A549 treated with AZD2906 at 1 μM for 4 hours (cell line): ENCODE measurements at places on chromosomes 6 and 20. TPM values are rescaled to one million over a fixed set of nuclear protein-coding genes. Genes with fewer than 3 reads are reported as not detected.

Gene KIFC1
- 40.2 to 45.2 TPM (median 42.4 TPM) in 5 replicates for total RNA-seq

Gene BTN1A1
- not detected in 5 replicates for total RNA-seq

Gene BCAS1
- 0.37 to 0.66 TPM (median 0.49 TPM) in 5 replicates for total RNA-seq

Gene NMBR
- total RNA-seq, result not detected in 5 replicates

Gene SH3BGRL2
- 0.24 to 0.33 TPM (median 0.28 TPM) in 5 replicates for total RNA-seq

Gene ACAT2
- total RNA-seq, result 25.8 to 29.3 TPM (median 27.5 TPM) in 5 replicates

Gene GMPR
- 3.9 to 6.8 TPM (median 5.6 TPM) in 5 replicates for total RNA-seq

Gene ABHD16B
- total RNA-seq, result not detected in 5 replicates

Gene BNIP5
- total RNA-seq, result 0.02 to 0.05 TPM (median 0.02 TPM) in 4 of 5 replicates, not detected in the other

Gene ADTRP
- total RNA-seq, result 0.26 to 0.92 TPM (median 0.53 TPM) in 5 replicates

Gene LY6G5C
- total RNA-seq, result 1.2 to 1.7 TPM (median 1.4 TPM) in 5 replicates

Gene KIAA1755
- total RNA-seq, result 0.13 to 0.22 TPM (median 0.17 TPM) in 5 replicates

Gene AIF1
- total RNA-seq, result not detected in 5 replicates

Gene EEF1A1
- total RNA-seq, result 7,252 to 8,874 TPM (median 7,528 TPM) in 5 replicates
